ENCODE measurements at places on chromosomes 7 and 10.

DNA sequence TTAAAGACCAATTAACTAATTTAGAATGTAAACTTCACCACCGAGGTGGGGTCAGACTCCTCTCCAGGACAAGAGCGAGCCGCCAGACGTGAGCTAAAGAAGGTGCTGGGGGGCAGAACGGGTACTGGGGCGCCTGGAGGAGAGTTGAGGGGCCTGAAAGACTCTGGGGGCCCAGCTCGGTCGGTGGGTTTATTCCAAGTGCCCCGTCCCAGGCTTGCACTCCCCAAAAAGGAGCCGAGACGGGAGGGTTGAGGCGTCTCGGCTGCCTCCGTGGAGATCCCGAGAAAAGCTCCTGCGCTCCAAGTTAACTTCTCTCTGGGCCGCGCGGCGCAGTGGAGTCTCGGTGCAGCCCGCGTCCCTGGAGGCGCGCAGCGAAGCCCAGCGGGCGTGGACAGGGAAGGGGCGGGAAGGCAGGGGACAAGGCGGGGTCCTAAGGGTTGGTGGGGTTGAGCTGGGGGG is 553.3 kb downstream of the TFEC start:
- DNase-seq = no peak

GRCh38 chr10:8296090-8296733 is 241.7 kb downstream of the GATA3 start:
- DNase-seq = no peak

- DNase-seq = no peak
Measured at GRCh38 chr10:86540016-86540415, 18.4 kb upstream of the WAPL start.

DNA sequence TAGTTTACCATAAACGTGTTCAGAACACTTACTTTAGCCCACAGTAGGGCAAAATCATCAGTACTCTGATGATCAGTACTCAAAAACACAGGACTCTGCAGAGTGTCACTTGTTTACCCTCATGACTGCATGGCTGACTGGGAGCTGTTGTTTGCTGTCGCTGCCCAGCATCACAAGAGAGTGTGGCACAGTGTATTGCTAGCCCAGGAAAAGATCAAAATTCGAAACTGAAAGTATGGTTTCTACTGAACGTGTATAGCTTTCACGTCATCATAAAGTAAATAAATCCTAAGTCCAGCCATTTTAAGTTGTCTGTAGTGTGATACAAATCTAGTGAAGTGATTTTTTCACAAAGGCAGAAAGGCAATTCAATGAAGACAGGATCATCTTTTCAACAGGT is 184.6 kb downstream of the RAMP3 start:
- no peak for DNase-seq

- no peak for DNase-seq
Measured at GRCh38 chr10:3195286-3195685, 22.7 kb upstream of the PITRM1 start.

- DNase-seq = no peak
Measured at GRCh38 chr10:74949843-74950765, 123.7 kb downstream of the KAT6B start.

- DNase-seq = no peak
Measured at GRCh38 chr7:50534690-50535290, 30.4 kb downstream of the DDC start.

DNA sequence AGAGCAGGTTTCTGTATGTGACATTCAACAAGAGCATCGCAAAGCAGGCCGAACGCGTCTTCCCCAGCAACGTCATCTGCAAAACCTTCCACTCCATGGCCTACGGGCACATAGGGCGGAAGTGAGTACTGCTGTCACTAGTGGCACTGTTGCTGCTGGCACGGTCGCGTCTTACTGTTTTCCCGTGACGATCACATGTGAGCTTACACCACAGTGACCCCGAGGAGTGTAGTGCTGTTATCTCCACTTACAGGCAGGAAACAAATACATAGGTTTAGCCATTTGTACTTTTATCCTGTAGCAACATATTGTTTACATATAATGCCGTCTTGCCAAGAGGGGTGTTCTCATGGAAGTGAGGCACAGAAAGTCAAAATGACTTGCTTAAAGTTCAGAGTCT is 25.4 kb downstream of the FBH1 start:
- DNase-seq = no peak

DNA sequence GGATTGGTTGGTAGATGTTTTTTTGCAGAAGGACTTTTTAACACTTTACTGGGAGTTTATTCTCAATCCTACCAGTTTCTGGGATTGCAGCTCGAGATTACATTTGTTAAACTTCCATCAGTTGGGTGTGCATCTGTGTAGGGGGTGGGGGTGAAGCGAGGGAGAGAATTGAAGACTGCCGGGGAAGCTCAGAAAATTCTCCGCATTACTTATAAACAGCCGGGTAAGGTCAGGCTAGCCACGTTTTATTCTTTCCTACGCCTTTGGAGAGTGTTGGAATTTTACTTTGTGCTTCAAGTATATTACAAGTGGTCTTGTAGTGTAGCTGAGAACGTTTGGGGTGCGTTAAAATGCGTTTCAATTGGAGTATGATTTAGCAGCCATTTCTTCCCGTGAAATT is 1.1 kb downstream of the PALS2 start:
- DNase-seq = no peak

DNA sequence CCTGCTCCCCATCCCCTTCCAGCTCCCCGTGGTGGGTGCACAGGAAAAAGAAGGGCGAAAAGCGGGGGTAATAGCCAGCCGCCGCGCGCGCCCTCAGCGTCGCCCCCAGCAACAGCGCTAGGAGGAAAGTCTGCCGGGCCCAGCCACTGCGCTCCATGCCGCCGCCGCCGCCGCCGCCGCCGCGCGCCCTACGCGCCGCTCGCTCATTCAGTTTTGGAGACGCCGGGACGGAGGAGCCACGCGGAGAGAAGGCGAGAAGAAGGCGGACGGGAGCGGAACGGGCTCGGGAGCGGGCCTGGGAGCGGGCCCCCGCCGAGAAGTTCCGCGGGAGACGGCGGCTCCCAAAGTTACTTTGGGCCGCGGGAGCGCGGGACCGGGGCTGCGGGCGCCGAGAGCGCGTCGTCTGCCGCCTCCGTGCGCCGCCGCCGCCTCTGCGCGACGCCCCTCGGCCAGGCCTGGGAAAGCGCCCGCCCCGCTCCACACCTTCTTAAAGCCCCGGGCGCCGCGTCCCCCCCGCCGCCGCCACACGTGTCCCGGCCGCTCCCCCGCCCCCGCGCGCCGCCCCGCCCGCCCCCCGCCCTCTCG is at the start of gene RELN:
Gene RELN, minus strand, starts transcription at position 459 of the 585 bp plus-strand sequence. Its CDS starts 302 bp downstream, at position 157.
- DNase-seq = no peak

DNA sequence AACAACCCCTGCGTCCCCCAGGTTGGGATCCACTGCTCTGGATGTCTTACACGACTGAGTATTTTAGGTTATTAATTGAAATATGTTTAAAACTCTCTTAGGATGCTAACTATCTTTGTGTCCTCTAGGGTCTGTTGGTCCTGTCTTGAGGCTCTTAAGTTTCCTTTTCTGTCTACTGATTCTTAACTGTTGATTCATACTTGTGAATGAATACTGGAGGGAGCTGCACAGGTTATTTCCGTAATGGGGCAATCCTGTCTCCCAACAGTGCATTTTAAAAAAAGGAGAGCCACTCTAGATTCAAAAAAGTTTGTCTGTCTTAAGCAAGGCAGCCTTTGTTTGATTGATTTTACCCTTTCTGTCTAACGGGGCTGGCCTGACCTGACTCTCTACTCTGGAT is 237.6 kb upstream of the POM121L12 start:
- DNase-seq = no peak

DNA sequence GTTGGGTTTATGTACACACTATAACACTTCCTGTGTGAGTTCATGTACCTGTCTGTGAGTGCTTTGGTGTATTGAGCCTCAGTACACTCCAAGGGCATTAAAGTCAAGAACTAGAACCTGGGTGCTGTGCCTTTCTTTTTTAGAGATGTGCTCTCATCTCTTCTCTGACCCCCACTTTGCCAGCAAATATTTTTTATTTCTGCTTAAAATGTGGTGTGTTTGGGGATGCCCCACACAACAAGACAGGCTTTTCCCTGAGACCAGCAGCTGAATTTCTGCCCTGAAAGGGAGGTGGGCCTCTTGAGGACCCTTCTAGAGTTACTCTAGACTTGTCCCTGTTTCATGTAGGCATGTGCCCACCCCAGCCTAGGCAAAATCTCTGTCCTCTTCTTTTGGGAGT is 14.3 kb downstream of the KCTD7 start:
- DNase-seq = no peak

DNA sequence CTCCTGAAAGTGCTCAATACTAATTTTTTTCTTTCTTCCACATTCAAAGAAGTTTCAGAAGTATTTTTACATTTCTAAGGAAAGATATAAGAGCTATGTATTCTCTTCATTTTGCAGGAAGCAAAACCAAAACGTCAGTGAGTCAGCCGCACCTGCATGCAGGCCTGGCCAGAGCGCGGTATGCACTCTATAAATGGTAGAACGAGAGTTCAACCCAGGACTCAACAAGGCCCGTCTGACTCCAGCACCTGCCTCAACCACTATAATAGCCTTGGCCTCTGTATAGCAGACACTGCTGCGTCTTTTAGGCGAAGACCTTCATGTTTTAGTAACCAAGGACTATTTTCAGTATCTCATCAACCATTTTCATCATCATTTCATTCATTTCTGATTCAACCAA is 113.2 kb downstream of the KMT2E start:
- no peak for DNase-seq

- DNase-seq = no peak
Measured at GRCh38 chr10:14556285-14556956, 218.3 kb downstream of the FAM107B start.

- no peak for DNase-seq
Measured at GRCh38 chr7:141558544-141559183, 7.5 kb downstream of the AGK start.

DNA sequence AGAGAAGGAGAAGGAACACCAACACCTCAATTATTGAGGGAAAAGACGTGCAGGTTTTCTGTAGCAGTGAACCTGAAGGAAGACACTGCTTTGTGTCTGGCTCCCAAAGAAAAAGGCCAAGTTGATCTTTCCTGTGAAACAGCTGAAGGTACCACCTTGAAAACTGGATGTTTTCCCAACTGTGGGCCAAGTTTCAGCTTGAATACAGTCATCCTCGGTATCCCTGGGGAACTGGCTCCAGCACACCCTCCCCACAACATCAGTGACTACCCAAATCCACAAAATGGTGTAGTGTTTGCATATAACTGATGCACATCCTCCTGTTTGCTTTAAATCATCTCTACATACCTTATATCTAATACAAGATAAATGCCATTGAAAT is 297.0 kb upstream of the PITRM1 start:
- no peak for DNase-seq

GRCh38 chr10:102633287-102633686 is 11.0 kb upstream of the TRIM8 start:
- DNase-seq = no peak

DNA sequence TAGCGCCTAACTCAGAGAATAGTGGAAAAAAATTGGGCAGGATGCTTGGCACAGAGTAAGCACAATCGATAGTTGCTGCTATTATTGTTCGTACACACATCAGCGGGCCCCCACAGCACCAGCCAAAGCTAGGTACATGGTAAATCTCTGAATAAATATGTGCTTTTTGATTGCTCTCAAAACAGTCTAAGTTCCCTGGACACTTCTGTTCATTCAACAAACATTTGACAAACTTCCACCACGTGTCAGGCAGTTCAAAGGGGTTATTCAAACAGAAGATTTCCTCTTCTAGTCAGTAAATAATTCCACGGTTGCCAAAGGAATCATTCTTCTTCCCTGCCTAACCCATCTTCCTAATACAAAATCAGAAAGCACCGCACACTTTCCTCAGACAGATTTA is 150.8 kb downstream of the DGKI start:
- no peak for DNase-seq
